ENCODE measurements at places on chromosomes 2 and 18.

DNA sequence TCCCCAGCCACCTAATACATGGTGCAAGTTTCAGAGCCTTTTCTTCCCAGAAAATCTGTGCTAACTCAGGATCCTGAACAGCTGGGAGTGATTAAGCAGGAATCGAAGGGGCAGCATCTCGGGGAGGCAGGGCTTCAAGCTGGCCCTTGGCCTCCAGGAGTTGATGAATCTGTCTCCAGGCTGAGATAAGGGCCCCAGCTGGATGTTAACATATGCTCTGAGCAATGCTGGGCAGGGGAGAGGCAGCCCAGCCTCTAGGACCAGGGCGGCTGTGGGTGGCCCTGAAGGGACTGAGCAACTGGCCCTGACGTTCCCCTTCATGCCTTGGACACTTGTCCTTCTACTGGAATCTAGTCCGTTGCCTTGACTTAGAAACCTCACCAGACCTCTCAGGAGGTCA is 84.1 kb upstream of the EPC2 start:
- no peak for DNase-seq

DNA sequence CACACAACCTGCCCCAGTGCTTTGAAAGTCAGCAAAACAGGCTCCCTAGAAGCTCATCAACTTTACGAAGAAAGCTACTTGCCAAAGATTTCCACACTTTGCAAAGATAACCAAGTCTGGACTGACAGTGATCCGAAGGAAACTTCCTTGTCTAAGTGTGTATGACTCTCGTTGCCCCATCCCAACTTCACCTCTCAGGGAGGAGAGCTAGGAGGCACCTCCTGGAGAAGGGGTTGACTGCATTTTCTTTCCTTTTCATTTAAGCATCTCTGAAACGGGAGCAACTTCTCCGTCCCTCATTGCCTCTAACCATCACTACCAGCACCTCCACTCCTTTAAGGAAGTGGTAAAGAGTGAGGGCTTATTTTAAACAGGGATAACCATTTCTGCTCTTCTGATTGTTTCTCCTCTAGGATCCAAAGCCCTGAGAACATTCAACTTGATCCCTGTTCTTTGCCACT is 7.0 kb downstream of the ZEB2 start:
- DNase-seq = no peak

DNA sequence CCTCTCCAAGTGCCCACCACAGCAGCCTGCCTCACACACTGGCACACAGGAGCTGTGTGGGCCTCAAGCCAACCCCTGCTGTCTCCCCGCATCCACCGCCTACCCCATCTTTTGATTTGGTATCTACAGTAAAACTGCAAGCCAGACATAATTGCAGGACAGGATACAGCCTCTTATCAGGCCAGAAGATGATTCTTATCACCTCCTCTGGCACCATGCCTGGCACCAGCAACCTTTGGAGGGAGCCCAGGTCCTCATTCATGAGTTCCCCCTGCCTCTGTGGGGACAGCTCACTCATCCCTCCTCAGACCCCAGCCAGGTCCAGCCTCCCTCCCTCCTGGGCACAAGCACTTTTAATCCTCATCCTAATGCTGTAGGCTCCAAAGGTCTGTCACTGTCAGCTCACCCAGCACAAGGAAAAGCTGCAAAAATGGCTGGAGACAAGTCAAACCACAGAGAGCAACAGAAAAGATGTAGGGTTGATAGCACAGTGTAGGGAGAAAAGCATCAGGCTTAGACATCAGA is 9.7 kb downstream of the RAB11FIP5 start:
- no peak for DNase-seq

DNA sequence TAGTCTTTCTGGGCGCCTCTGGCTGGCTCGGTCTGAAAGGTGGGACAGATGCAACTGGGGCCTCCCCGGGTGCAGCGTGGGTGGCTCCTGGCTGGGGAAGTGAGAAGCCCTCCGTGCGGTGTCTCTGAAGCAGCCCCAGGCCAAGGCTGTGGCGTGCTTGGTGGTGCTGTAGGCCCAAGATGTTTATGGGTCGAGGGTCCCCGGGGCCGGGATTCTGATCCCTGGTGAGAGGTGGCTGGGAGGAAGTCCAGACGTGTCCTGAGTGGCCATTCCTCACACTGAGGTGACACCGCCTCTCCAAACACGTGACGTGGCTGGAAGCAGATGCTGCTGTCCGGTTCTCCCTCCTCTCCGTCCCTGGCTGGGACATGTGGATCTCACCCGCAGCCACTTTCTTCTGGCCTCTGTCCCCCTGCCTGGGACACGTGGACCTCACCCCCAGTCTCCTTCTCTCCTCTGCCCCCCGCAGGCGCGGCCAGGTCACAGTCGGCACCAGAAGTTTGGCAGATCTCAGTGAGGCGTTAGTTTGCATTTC is 12.6 kb downstream of the RTP5 start:
- DNase-seq = no peak

GRCh38 chr2:33205693-33206434 is 259.1 kb downstream of the LTBP1 start:
- DNase-seq = no peak

All from T-helper 9 cell (primary cell).